Natural killer cell treated with Interleukin-12 subunit alpha and Interleukin-12 subunit beta and Interleukin-15 and Interleukin-18, amount 100 ng/mL, for 72 hours (primary cell): ENCODE measurements at places on chromosomes 7 and 10.

- peak; percentile 62 for DNase-seq
These were observed 32.7 kb downstream of the ADAP1 start for GRCh38 chr7:921581-922333.

- DNase-seq: no peak
These were observed 148.9 kb upstream of the FEZF1 start for GRCh38 chr7:122453432-122453831.

- no peak for DNase-seq
These were observed 11.0 kb downstream of the CROT start for GRCh38 chr7:87356448-87356847.

DNA sequence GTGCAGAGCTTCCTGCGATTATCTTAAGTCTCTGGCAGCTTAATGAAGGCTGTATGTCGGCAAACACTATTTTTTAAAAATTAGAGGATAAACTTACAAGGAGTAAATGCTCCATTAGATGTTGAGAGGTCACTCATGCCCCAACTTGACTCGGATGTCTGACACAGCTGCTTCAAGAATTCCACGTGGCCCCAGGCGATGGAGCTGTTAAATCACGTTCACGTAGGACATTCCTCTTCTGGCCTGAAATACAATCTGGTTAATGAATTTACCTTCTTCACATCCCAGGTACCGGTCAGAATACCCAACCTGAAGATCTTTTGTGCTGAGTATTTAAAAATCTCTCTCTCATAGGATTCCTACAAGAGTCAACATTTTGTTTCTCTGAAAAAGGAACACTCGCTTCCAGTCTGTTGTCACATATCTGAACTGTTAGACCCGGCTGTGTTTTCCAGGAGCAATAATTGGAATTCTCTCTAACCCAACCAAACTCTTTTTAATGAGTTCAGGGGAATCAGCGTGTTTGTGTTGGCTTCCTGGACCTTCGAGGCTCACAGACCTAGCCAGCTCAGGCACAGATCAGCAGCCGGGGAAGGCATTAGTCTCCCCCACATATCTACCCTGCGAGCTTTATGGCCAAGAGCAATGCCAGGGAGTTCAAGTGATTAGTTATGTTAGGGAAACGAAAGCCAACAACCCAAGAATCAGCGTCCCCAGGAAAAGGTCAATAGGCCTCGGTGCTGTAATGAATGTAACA is 284.9 kb downstream of the FGFR2 start:
- no peak for DNase-seq

DNA sequence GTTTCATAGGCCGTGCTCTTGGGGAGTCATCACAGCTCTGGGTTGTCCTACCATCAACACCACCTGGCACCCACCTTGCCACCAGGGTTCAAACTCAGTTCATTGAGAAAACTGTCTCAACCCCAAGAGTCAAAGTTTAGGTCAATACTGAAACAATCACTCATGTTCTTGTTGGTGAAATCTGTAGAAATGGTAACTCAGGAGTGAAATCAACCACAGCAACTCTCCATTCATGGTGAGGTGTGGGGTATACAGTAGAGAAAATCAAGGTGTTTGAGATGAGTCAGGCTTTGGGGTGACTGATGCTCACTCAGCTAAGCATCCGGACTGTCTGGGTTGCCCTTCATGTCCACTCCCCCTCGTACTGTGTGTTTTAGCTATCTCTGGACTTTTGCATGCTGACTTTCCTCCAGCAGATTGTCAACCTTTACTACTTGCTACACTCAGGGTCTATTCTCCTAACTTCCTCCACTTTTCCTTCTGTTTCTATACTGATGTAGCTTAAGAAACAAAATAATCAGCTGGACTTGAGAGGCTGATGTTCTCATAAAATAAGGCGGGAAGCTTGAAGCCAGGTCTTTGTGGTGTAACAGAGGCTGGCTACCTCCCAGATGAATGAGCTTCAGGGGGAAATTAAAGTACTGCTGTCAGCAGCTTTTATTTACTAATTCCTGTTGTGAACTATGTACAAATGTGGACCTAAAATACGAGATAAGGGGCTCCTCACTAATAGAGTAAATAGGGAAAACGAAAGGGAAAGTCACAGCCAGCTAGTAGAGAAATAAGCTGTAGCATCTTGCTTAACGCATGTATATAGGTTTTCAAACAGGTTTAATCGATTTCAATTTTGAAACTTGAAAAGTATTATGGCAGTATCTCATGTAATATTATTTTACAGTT is 173.6 kb upstream of the AKR1E2 start:
- DNase-seq: no peak

DNA sequence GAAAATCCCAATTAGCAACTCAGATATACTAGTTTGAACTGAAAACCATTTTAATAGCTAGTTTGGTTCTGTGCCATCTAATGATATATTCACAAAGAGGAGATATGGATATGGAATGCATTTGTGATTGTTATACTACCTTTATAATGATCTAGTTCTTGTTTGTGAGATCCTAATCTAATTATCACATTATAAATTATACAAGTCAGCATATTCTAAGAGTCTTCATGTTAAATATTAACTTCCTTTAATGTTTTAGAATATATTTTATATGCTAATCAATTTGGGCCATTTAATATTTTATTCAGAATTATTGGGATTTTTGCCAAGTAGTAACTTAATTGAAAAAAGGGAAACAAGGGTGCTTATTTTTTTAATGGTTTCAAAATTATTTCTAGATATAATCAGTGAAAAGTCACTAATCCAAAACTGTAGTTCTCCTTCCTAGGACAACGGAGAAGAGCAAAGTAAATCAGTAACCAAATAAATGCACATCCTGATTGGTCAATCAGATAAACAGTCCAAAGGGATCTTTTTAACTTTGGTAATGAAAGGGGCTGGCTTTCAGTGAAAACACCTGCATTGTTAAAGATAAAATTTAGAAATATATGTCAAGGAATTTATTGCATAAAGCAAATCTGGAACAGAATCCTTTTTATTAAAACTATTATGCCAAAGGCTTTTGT is 173.9 kb upstream of the MEOX2 start:
- DNase-seq: no peak

GRCh38 chr7:26280723-26281122 is 10.9 kb upstream of the SNX10 start:
- DNase-seq: no peak

GRCh38 chr10:81875467-81876252 is 666 bp downstream of the NRG3 start:
- no peak for DNase-seq

DNA sequence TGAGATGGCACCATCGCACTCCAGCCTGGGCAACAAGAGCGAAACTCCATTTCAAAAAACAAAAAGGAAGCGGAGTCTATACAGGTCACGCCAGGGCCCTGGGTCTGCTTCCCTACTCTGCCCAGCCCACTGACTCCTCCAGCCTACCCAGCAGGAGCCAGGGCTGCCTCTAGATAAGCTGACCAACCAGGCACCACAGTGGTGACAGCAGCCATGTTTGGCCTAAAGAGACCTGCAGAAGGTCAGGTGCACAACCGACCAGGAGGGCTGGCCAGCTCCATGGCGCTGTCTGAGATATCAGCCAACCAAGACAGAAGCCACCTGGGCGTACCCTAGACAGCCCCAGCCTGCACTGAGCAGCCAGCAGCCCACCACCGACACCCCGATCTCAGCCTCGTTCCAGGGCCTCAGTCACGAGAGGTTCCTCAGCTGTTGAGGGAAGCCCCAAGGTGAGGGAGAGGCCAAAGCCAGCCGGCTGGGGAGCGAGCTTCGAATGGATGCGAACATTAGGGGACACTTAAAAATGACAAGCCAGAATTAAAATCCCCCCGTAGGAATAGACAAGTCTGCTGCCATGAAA is 24.4 kb upstream of the PWWP2B start:
- DNase-seq: peak; percentile 38

GRCh38 chr7:81903115-81903514 is 133.3 kb upstream of the HGF start:
- no peak for DNase-seq

GRCh38 chr7:50538478-50538877 is 26.7 kb downstream of the DDC start:
- DNase-seq: no peak

- no peak for DNase-seq
These were observed 2.3 kb upstream of the INSYN2A start for GRCh38 chr10:127198721-127199120.

- DNase-seq: no peak
These were observed 123.7 kb downstream of the TACC2 start for GRCh38 chr10:122112625-122113160.

GRCh38 chr7:33744293-33745075 is 160.9 kb upstream of the BMPER start:
- DNase-seq: no peak

DNA sequence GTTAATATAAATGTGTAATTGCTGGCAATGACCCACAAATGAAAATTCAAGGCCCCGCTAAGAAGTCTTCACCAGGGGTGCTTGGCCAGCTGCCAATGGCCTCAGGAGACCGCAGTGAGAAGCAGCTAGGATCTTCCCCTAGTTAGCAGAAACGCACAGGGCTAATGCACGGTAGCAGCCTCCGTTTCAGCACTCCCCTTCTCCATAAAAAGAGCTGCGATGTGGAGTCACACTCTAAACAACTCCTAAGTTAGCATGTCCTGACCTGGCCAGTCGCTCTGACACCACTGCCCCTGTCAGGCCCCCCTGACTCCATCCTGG is 139.0 kb downstream of the SEPTIN14 start:
- DNase-seq: no peak

GRCh38 chr7:142811154-142811737 is 40.5 kb downstream of the PRSS2 start:
- no peak for DNase-seq

DNA sequence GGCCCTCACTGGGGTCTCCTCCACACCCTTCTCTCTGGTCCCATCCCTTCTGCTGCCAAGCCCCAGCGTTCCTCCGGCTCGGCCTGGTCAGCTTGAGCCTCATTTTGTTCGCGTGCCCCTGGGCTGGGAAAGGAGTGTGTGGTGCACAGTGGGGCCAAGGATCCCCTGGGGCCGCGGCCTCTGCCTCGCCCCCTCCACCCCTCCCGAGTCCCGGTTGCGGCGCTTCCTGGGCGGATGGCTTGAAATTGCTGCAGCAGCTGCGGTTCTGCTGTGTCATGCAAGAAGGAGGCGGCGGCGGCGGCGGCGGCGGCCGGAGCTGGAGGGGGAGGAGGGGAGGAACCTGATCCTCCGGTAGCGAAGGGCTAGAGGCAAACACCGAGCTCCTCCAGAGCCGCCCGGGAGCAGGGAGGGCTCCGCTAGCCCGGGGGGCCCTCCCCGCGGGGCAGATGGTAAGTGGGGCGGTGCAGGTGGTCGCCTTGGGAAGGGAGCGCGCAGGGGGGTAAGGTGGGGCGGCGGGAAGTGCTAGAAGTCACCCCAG is 217.8 kb upstream of the MKLN1 start:
- DNase-seq: peak; percentile 90

DNA sequence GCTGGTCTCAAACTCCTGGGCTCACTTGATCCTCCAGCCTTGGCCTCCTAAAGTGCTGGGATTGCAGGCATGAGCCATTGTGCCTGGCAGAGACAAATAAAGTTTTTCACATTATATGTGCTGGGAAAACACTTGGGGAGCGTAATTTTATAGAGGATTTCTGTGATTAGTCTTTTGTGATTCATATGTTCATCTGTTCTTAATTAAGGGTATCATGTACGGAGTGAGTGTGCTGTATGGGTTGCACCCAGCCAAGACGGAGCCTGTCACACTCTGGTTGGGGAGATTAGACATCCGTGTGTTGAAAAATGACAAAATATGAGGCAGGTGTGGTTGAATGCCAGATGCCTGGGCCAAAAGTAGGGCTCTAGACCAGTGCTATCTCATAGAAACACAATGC is 10.3 kb downstream of the ADRB1 start:
- no peak for DNase-seq

GRCh38 chr10:27440478-27440877 is 63.6 kb upstream of the RAB18 start:
- no peak for DNase-seq

- no peak for DNase-seq
These were observed 18.2 kb upstream of the TARP start for GRCh38 chr7:38291650-38292049.

DNA sequence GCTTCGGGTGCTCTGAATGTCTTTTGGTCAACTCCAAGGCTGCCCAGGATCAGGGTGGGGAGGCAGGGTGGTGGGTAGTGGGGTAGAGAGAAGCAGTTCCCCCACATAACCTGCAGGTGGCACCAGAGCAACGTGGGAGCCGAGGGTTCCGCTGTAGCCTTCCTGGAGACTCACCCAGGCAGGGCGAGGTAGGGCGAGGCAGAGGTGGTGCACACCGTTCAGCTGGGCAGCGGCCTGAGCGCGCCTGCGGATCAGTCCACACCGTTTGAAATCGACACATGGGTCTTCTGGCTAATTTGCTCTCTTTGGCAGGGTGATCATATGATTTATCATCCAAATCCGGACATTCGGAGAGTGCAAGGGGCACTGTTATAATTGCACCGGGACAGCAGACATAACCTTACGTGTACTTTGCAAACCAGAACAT is 41.4 kb upstream of the MAP3K8 start:
- DNase-seq: peak; percentile 82

GRCh38 chr7:22849662-22850061 is 27.0 kb upstream of the TOMM7 start:
- no peak for DNase-seq

GRCh38 chr7:70734411-70734810 is 397.5 kb upstream of the GALNT17 start:
- no peak for DNase-seq

DNA sequence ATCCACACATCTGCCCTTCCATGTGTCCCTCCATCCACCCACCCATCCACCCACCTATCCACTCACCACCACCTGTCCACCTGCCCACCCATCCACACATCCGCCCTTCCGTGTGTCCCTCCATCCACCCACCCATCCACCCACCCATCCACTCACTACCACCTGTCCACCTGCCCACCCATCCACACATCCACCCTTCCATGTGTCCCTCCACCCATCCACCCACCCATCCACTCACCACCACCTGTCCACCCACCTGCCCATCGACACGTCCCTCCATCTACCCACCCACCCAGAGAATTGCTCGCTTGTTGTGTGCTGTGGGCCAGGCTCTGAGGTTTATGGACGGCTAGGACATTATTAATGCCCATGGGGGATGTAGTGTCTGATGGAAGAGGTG is 500.2 kb downstream of the DNAJB6 start:
- no peak for DNase-seq

DNA sequence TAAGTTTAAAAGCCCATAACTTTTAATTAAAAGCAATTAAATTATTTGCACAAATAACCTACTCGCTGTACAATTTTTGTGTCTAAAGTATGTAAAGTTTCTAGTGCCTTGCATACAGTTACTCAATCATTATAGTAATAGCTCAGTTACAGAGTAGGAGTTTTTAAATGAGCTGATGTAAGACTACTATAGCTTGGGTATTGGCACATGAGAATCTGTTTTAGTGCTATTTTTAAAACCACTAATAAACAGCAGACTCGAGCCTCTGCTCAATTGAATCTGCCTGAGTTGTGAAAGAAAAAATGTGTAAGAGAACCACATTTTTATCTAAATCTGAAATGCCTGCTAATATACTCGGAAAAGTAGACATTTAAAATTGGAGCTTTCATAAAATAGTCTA is 31.1 kb downstream of the CTNNA3 start:
- no peak for DNase-seq
